ENCODE measurements at places on chromosomes 3 and 15.

DNA sequence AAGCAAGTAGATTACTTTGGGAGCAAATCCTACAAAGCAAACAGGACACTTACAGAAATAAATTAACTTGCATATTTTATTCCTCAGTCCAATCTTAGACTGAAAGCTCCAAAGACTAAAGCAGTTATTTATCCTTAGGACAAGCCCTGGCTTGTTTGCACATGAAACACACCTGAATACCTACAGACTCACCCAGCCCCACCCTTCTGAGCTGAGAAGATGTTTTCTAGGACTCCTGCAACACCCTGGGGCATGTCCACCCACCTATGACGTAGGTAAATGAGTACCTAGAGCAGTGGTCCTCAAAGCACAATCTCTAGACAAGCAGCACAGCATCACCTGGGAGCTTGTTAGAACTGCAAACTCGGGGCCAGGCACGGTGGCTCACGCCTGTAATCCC is 80.8 kb downstream of the ANXA2 start:
- DNase-seq = no peak

- no peak for DNase-seq
These were observed 64.6 kb downstream of the SLCO2A1 start for GRCh38 chr3:133965013-133965570.

DNA sequence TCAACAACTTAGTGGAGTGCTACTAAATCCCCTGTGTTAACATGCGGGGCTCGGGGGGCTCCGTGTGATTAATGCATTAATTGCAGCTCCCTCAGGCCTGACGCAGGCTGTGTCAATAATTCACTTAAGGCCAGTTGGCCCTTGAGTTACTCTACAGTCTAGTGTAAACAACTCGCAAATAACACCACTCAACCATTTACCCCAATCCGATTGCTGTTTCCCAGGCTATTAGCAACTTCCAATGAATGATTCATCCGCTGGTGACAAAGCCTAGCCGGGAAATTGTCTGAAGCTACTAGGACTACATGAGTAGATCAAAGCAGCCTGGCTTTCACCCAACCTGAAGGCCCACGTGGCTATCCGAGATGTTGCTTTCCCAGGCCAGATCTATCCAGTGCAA is 121.3 kb upstream of the SOX14 start:
- DNase-seq = no peak

DNA sequence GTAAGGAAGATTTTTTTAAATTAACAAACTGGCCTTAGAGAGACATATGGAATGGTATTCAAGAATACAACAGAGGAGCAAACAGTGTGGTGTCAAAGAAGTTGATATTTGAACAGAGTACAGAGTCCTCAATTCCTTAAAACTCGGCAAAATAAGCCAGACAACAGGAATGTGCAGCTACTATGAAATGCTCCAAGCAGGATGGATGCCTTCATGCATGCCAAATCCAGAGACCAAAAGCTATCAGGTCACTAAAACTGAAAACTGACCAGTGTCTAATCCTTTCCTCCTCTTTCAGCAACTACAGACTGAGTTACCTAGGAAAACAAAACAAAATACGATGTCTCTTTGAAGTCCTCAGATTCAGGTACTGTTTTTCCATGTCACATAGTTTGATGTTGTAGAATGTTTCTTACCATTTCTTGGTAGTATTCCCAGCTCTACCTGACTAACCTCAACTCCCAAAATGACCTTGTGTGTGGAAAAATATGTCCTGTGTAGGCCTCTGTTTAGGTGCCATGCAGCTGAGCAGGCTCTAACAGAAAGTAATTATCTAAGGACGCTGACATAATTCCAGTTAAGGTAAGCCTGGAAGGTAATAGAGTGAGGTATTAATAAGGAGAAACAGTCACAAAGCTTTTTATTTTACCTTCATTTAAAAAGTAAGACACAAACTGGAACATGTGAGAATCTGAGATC is 46.9 kb downstream of the TBL1XR1 start:
- DNase-seq = no peak

DNA sequence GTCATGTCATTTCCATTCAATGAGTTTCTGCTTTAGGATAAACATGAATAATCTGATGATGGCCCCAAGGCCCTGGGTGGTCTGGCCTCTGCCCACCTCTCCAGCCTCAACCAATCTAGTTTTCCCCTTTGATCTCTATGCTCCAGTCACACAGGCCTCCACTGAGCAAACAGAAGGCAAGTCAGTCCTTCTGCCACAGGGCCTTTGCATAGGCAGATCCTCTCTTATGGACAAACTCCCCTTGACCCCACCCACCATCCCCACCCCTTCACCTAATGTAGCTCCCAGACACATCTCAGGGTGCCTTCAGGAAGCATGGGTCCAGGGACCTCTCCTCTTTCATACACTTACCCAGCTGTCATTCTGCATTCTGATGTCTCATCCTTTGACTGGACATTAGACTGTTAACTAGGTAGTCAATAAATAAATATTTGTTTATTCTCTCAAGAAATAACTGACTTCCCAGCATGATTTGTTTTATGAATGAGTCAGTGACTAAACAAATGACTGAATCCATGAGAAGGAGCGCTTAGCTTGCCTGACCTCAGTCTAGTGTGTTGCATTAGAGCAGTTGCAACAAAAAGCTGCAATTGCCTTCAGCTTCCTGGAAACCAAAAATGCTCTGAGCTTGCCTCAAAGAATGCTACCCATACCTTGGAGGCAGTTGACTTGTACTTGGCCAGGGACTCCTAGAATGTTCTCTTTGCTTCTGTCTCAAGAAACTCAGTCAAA is 386.6 kb upstream of the WNT5A start:
- no peak for DNase-seq
